ENCODE measurements at places on chromosomes 5 and 9.

GRCh38 chr5:174589599-174589998 is 134.8 kb upstream of the MSX2 start:
- no peak for DNase-seq

- peak; percentile 11 for DNase-seq
Observed at GRCh38 chr5:76714751-76715485, 1.0 kb upstream of the F2R start.

- no peak for DNase-seq
Observed at GRCh38 chr5:135129307-135129706, 95.3 kb upstream of the PITX1 start.

DNA sequence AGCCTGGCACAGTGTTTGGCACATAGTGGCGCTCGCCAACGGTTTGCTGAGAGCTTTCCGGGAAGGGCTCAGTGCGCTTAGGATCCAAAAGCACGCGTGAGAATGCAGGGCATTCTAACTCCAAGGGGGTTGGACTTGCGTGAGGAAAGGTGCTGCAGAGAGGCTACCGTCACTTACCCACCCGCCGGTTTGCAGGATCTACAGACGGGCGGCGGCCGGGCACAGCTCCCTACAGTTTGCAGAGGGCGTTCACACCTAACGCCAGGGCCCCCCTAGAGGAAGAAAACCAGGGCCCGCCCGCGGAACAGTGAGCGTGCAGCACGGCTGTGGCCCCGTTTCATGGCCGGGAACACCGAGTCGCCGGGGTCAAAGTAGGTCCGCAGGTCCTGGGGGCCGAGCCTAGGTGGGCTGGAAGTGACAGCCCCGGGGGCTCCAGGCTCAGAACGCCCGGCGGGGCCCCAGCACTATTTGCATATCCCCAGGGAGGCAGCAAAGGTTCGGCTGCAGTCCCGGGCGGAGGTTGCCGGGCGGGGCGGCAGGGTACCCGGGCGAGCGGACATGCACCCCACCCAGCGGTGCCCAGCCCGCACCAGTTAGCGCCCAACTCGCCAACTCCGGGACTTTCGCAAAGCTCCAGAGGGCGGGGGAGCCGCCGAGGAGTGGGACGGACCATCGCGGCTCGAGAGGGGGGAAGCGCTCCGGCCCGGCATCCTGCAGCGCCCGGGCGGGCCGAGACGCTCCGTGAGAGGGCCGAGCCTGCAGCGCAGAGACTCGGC is 526 bp upstream of the GALNT10 start:
- DNase-seq: peak; percentile 88

DNA sequence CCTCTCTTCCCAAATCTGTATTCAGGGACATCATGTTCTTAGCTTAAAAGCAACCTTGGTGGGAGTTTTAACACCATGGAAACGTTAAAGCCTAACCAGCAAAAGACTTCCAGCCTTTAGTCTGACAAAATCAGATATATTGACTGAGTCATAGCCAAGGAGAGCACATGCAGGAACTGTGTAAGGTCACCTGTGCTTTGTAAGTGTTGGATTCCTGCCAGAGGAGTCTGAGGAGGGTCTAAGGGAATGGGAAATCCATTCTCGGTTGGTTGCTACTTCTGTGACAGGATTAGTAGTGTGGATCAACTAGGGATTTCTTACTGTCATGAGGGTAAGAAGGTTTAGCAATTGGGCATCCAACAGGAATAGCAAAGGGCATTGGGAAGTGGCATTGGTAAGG is 142.0 kb upstream of the CHD1 start:
- no peak for DNase-seq

DNA sequence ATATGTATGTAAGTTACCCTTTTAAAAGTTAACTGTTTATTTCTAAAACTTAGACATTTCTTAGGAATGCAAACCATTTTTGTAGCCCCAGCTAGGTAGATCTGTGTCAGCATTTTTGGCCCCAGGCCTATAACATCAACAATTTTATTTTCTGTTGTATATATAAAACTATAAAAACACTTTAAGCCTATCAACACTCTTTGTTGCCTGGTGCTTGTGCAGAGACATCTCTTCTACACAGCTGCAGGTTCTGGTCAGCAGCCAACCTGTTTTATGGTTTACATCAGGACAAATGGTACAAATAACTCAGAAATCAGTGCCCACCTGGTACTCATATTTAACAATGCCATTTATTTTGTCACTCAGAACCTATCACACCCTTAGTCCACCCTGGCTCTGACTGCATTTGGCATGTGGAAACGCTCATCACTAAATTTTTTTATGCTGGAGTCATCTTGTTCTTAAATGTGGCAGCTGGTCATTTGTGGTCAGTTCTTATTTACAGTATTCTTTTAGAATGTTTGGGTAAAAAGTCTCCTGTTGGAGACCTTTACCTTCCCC is 173.4 kb downstream of the DNAH5 start:
- no peak for DNase-seq

- DNase-seq: no peak
Observed at GRCh38 chr9:121369595-121370265, at the start of gene STOM. Gene STOM, minus strand, starts transcription at chr9:121370250. Its CDS starts 63 bp downstream, at chr9:121370187.

- no peak for DNase-seq
Observed at GRCh38 chr5:179307013-179307800, 38.1 kb downstream of the ADAMTS2 start.

DNA sequence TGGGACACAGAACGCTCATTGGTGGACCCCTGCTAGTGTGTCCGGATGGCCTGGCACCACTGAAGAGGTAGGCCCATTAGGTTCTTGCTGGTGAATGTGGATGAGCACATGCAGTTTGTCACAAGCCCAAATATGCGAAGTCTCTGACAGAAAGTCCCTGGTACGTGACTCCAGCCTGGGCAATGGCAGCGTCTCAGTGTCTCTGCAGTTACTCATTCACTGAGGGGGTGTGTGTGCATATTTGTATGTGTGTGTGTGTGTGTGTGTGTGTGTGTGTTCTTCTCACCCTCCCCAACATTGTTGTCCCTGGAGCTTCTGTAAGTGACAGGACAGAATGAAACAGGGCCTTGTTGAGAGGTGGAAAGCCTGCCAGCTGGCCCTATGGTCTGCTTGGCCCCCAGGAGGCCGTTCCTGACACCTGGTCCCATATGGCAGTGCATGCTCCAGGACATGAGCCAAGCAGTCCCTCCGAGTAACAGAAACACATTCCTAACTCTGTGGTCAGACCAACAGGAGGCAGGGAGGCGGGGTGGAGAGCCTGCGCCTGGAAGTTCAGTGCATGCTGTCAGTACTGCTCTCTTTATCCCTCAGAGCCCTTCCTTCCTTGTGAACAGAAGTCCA is 169.9 kb downstream of the SLC28A3 start:
- no peak for DNase-seq
